ENCODE measurements at places on chromosomes 3 and 15.
A peak's percentile ranks its signal among the peaks of the same experiment; 100 is the strongest.

GRCh38 chr3:13529196-13530112 is 19.5 kb upstream of the FBLN2 start:
- DNase-seq, result no peak

GRCh38 chr3:65829228-65829627 is 209.5 kb downstream of the MAGI1 start:
- no peak for DNase-seq

- no peak for DNase-seq
Observed at GRCh38 chr15:95994418-95994817, 336.1 kb upstream of the NR2F2 start.

DNA sequence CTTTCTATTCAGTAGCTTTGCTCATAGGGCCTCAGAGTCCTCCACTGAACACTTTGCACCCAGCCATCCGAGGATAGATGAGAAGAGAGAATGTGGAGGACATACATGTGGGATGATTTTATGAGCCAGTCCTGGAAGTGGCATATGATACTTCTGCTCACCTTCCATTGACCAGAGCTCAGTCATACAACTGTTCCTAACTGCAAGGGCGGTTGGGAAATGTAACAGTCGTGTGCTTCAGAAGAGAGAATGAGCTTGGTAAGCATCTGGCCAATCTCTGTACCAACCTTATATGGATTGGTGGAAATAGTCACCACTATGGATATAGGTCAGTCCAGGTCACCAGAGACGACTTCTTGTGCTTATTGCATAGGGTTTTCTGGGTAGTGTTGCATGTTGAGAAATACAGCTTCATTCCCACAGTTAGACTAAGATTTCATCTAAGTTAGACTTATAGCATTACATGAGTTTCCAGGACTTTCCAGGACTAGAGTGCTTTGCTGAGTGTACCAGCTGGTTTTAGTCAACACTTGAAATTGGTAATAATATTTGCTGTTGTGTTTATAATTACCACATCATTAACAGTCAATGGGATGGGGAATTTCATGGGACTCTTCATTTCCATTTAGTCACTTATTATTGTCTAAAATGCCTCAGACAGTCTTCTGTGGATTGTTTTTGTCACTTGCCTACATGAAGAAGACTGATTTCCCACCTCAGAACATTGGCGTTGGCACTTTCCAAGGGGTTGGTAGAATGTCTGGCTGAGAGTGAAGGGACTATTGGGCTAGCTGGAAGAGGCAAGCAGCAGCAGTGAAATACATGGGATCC is 214.5 kb upstream of the ROPN1 start:
- DNase-seq, result no peak

- no peak for DNase-seq
Observed at GRCh38 chr3:179973931-179974361, 62.8 kb downstream of the PEX5L start.

- DNase-seq, result no peak
Observed at GRCh38 chr15:68668926-68669600, 90.3 kb downstream of the CORO2B start.

GRCh38 chr15:57345584-57345983 is 30.7 kb upstream of the CGNL1 start:
- DNase-seq, result no peak

- DNase-seq, result peak; percentile 60
Observed at GRCh38 chr3:118817748-118818165, 216.9 kb downstream of the IGSF11 start.

DNA sequence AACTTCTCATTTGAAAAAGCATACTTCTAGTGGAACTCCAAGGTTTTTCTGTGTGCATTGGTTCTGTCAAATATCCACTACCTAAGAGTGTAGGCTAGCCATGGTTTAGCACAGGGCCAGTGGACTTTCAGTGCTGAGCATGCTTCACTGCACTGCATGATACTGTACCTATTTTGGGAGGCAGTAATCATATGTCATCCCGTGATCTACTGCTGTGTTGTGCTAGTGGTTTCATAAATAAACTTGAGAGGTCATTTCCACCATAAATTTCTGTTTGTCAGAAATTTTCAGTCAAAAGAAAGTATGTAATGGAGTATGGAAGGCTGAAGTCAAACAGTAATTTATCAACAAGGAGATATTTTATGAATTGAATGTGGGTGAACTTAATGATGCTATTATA is 203.6 kb downstream of the ROBO1 start:
- DNase-seq, result no peak

DNA sequence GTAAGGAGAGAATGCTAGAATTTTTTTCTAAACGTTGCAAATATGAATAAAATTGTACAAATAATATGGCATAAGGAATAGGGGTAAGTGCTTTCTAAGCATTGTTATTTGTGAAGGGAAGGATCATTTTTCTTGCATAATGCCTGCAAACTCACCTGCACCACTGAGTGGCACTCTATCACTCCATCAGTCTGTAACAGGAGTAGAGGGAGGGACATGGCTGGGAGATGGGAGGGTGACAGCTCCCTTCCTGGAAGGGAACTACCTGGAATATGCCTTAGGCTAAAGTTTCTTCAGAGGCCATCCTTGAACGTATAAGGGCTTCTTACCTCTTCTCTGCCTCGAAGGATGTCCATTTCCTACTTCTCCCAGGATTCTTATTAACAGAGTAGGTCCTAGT is 3.0 kb downstream of the NAALADL2 start:
- DNase-seq, result no peak

- DNase-seq, result no peak
Observed at GRCh38 chr3:52441091-52441771, 3.7 kb downstream of the SEMA3G start.

GRCh38 chr15:78056714-78057269 is 20.7 kb downstream of the TBC1D2B start:
- no peak for DNase-seq

- no peak for DNase-seq
Observed at GRCh38 chr3:126446301-126446700, 29.4 kb downstream of the ZXDC start.

- no peak for DNase-seq
Observed at GRCh38 chr3:168003911-168004310, 91.8 kb downstream of the GOLIM4 start.

DNA sequence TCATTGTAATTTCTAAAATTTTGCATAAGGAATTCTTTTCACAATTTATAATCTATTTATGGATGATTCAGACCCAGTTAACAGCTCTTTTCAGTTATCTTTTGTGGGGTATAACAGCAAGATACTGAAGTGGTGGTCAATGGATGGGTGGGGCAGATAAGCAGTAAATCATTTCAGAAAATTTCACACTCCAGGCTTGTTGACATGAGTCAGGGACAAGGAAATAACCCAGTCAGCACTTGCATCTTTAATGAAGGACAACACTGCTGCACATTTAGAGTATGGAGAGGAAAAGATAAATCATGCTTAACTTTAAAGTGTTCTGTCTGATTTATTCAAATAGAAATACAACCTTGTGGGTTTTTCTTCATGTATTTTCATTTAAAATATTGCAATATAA is 181.6 kb downstream of the ROBO1 start:
- no peak for DNase-seq

DNA sequence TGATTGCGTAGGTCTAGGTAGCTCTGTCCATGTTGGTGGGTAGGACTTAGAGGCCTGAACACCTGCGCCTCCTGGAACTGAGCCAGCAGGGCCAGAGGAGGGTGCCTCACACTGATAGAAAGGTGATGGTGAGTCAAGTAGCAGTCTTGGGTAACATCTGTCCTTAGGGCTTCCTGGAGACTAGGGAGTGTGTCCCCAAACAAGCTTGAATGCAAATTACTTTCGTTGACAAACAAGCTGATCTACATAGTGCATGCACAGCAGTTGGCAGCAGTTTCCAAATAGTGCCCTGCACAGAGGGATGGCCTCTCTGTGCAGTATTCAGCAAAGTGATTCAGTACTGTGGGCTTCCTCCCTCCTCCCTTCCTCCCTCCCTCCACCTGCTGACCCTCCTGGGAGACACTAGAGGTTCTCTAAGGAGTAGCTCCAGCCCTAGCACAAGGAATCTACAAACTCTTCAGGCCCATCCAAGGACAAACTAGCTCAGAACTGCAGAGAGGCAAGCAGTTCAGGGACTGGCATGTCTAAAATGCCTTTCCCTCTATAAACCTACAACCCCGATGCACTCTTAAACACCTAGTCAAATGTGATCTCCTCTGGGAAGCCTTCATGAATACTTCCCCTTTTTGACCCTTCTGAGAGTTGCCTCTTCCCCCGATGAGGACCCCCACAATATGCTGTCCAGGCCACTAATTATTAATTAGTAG is 61.0 kb downstream of the TLE3 start:
- no peak for DNase-seq

GRCh38 chr3:25557694-25558093 is 107.0 kb downstream of the TOP2B start:
- no peak for DNase-seq

- no peak for DNase-seq
Observed at GRCh38 chr15:63254991-63255390, 22.4 kb upstream of the APH1B start.

DNA sequence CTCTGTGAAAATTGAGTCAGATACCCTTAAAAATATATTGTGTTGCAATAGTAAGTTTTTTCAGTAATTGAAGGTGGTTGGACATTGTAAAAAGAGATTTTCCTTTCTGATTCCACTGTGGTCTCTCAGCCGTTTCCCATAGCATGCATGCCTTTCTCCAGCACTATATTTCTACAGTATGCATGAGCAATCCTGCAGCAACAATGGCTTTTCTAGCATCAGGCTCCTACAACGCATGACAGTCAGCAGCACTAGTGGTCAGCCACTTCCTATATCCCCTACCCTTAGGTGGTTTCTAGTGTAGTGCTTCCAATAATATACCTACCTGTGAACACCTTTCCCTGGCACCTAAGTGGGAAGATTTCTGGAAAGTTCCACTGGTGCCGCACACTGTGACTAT is 55.4 kb upstream of the SNRPN start:
- no peak for DNase-seq

GRCh38 chr3:133547432-133548041 is 25.9 kb upstream of the CDV3 start:
- DNase-seq, result no peak

DNA sequence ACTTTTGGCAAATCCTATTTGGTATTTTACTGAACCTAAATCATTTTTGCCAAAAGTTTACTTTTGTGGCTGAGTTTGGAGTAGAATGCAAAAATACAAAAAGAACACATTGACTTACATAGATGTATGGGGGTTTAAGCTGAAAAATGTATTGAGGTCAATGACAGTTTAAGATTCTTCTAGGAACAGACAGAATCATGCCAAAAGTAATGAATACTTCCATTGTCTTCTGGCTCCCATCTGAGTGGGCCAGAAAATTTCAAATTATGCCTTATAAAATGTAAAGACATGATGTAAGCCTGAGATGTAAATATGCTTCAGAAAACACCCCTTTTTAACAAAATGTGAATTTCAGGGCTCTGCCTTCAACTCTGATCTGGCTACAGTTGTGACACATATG is 375.1 kb upstream of the DPH6 start:
- no peak for DNase-seq

GRCh38 chr15:56247266-56247665 is 3.6 kb upstream of the RFX7 start:
- no peak for DNase-seq

DNA sequence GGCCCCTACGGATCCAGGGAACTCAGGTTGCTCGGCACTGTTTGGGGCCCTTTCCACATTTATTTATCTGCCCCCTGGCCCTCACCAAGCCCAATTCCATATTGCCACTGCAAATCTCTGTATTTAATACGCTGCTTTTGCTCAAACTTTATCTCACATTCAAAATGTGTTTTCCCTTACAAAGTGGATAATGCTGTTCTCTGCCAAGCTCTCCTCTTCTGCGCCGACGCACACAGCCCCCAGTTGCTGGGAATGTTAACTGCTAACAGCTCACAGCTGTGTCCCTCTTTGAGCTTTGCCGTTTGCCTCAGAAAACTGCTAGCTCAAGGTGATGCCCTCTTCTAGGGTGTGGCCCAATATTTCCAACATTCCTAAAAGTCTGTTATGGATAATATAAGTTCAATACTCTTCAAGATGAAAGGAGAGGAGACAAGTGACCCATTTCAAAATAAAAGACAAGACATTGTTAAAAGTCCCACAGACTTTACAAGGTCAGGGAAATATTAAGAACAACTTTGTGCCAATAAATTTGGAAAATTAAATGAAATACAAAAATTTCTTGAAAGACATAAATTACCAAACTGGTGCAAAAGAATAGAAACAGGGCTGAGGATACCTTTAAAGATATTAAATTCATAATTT is 12.6 kb upstream of the FBN1 start:
- no peak for DNase-seq

DNA sequence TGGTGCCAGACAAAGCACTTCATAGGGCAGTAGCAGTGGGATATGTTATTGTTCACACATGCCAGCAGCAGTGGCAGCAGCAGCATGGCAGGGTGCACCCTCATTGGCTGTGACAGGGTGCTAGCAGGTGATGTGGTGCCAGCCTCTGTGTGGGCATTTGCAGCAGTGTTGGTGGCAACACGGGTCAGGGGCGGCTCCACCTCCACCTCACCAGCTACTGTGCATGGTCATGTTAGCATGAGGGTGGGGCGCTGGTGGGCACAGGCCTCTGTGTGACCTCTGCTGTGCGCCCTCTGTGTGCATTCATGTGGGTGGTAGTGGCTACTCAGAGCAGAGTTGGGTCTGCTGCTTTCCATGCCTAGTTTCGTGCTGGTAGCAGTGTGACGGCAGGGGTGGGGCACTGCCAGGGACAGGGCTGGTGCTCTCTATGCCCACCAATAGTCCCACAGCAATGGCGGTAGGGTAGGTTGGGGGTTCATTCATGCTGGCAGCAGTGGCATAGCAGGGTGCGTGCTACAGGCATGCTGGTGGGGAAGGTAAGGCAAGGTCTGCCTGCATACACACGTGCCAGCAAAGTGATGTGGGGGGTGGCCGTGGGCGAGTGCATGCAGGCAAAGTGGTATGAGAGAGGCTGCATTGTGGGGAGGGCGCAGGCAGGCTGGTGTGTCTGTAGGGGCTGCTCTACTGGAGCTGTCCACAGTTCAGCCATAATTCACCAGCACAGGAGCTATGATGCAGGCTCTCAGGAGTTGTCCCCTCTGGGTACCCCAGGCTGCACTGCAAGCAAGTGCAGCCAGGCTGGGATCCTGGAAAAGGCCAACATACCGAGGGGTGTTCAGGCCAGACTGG is 402.7 kb downstream of the GRM7 start:
- no peak for DNase-seq

GRCh38 chr3:34109846-34110245 is 311.4 kb downstream of the PDCD6IP start:
- no peak for DNase-seq

DNA sequence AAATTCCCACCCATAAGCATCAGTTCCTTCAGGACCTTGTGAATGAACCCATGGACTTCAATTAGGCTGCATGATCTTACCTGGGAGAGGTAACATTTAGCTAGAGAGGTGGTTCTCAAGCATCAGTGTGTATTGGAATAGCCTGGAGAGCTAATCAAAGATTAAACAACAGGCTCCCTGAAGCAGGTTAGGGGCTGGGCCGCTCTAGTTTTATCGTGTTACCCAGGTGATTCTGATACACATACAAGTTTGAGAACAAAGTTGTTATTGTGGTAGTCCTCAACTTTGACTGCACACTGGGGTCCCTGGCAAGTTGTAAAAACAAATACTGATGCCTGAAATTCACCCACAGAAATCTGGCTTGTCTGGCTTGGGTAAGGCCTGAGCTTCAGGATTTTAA is 31.2 kb downstream of the MYH15 start:
- no peak for DNase-seq
